ENCODE measurements at places on chromosomes 4 and X.

DNA sequence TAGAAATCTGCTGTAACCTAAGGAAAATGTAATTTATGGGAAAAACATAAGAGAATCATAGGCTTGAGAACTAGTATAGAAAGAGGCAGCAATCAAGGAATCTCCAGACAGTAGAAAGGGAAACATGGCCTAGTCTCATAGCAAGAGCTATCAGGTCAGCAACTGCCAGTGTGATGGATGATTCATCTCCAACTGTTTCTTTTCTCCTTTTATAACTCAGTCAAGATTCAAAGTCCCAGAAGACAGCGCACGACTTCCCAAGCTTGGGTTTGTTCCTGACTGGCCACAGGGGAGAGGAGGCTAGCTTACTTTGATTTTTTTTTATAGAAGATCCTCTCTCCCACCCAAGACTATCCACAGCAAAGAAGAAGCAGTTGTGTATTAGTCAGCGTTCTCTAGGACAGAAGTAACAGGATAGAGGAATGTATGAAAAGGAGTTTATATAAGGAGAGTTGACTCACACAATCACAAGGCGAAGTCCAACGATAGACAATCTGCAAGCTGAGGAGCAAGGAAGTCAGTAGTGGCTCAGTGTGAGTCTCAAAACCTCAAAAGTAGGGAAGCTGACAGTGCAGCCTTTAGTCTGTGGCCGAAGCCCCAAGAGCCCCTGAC is 181.5 kb downstream of the GC start:
- ATAC-seq = no peak

- no peak for ATAC-seq
These were observed 41.9 kb upstream of the PDHA2 start for GRCh38 chr4:95798003-95798402.

GRCh38 chrX:1464971-1465285 is 12.2 kb upstream of the ASMTL start:
- no peak for ATAC-seq

DNA sequence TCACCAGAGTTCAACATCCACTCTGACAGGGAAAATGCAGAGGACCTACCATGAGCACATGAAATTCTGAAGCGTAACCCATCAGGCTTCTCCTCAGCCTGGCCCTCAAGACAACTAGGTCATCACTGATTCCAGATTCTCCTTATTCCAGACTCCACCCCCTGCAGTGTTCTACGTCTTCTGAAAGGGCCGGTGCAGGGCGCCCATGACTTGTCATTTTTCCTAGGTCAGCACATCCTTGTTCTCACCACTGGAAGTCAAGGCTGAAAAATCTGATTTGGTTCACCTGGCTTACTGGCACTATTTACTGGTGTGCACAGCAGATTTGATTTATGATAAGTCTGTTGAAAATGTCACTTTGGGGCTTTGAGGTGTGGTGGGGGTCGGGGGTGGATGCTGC is 140.9 kb upstream of the KLF3 start:
- no peak for ATAC-seq

GRCh38 chr4:86961605-86962295 is 26.9 kb downstream of the AFF1 start:
- no peak for ATAC-seq
